ENCODE measurements at places on chromosomes 12 and 14.
A peak's percentile ranks its signal among the peaks of the same experiment; 100 is the strongest.

- DNase-seq: no peak
These were observed 32.0 kb downstream of the MYL2 start for GRCh38 chr12:110888256-110888991.

DNA sequence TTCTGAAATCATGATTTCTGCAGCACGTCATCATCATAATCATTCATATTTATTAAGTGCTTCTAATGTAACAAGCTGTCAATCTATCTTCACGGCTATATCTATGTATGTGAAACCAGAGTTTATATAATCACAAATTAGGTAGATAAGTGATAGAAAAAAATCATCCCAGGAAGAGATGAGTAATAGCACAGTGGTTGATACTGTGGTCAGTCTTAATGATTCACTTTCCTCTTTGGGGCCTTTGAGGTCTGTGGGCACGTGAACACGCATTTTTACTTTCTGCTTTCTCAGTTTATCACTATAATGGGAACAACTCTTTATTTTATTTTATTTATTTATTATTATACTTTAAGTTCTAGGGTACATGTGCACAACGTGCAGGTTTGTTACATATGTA, 265.9 kb upstream of the NOVA1 start:
- no peak for DNase-seq

GRCh38 chr14:54881761-54882401, 20.7 kb downstream of the GCH1 start:
- no peak for DNase-seq

DNA sequence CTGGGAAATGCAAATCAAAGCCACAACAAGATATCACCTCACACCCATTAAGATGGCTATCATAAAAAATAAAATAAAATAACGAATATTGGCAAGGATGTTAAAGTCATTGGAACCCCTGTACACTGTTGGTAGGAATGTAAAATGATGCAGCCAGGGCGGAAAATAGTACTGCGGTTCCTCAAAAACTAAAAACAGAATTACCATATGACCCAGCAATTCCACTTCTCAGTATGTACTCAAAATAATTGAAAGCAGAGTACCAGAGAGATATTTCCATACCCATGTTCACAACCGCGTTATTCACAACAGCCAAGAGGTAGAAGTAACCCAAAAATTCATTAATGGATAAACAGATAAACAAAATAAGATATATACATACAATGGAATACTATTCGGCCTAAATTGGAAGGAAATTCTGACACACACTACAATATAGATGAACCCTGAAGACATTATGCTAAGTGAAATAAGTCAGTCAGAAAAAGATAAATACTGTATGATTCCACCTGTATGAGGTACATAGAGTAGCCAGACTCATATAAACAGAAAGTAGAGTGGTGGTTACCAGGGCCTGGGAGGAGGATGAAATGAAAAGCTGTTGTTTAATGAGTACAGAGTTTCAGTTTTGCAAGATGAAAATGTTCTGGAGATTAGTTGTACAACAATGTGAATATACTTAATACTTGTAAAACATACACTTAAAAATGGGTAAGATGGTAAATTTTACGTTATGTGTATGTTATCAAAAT, 84.6 kb downstream of the TXNDC16 start:
- DNase-seq: no peak

DNA sequence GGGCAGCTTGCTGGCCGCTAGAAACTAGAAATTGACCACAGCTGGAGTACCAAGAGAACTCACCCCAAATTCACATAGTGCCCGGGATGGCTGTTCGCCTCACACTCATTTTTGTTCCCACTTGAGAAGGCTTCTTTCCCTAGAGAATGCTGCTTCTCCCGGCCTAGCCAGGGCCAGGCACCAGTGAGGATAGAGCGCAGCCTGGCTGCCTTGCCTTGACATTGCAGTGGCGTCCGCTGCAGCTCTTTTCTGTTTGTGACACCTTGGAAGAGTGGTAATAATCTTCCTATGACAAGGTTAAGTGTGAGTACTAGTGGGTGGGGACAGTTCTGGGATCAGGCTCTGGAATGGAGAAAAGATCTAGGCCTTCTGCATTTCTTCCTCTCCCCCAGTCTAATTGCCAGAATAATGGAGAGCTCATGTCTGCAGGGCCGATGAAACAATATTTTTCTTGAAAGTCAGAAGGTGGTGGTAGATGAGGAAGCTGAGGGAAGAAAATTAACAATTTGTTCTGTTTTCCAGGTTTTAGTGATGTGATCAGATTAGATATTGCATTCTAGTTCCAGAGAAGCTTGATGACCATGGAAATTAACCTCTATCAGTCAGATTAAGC, 3.7 kb downstream of the TMEM253 start:
- DNase-seq: peak; percentile 45

- DNase-seq: no peak
These were observed 26.9 kb downstream of the ZFC3H1 start for GRCh38 chr12:71636704-71637115.

DNA sequence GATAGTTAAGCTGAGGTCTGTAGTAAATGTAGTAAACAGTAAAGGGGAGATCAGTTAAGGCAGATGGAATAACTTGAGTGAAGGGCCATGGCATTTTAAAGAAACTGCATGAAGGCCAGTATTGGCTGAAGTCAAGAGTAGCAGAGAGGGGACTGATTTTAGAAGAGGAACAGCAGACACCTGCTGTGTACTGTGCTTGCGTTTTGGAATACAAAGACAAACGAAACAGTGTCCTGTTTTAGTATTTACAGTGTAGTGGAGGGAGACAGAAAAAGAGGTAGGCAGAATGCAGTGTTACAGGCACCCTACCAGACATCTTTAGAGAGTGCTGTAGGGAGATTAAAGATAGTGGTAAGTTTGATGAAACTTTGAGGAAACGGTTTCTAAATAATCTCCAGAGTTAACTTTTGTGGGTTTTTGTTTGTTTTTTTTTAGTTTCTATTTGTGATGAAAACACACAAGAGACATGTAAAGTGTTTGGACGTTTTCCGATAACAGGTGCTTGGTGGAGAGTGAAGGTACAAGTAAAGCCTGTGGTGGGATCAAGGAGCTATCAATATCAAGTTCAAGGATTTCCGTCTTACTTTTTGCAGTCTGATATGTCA, 2.1 kb downstream of the HELB start:
- DNase-seq: no peak

- no peak for DNase-seq
These were observed 79.2 kb downstream of the LLPH start for GRCh38 chr12:66051361-66051760.

DNA sequence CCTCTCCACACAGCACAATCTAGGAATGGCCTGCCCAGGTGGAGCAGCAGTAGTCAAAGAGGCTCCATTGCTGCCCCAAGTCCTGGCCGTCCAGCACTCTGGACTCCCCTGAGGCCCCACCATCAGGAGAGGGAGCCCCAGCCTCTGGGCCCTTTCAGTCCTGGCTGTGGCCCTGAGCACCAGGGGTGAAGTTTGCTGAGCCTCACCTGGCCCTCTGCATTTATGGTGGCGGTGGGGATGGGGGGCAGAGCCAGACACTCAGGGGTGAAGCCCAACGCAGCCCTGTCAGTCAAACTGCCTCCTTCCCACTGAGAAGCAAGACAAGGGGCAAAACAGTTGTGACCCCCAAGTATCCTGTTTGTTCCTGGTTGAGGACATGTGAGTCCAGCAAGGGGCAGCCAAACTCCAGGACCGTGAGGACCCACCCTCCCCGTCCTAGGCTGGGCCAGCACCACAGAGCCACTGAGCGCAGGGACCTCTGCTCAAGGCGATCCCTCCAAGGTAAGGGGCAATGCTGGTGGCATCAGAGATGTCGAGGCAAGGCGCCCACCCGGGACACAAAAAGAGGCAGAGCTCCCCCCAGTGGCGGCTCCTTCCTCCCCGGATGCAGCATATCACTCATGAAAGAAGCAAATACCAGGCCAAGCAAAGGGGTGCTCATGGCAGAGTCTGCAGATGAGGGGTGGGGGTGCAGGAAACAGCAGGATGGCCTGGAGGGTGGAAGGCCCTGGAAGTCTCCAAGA, 4.8 kb upstream of the AMN start:
- peak; percentile 35 for DNase-seq

GRCh38 chr14:82239223-82239622, 705.6 kb upstream of the SEL1L start:
- no peak for DNase-seq

DNA sequence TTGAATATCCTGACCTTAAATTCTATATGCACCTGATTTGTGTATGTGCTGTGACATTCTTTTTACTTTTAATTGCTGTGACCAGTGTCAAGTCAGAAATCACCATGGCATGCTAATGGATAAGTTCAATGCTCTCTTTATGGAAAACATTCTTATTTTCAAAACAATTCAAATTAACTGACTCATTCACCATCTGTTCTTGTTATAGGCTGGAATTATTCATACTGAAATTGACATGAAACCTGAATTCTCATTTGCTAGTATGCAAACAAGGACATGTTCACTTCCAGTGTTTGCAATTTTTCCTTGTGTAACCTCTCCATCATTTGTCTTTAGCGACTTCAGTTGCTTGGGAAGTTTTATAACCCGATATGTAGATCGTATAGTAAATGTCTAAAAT, at the start of gene TAS2R30:
TSS of gene TAS2R30 (minus strand) at position 340 of the 400 bp plus-strand sequence. CDS start 400 bp downstream, outside the sequence.
- DNase-seq: no peak

GRCh38 chr14:94472842-94473241, 3.2 kb downstream of the SERPINA9 start:
- DNase-seq: no peak

DNA sequence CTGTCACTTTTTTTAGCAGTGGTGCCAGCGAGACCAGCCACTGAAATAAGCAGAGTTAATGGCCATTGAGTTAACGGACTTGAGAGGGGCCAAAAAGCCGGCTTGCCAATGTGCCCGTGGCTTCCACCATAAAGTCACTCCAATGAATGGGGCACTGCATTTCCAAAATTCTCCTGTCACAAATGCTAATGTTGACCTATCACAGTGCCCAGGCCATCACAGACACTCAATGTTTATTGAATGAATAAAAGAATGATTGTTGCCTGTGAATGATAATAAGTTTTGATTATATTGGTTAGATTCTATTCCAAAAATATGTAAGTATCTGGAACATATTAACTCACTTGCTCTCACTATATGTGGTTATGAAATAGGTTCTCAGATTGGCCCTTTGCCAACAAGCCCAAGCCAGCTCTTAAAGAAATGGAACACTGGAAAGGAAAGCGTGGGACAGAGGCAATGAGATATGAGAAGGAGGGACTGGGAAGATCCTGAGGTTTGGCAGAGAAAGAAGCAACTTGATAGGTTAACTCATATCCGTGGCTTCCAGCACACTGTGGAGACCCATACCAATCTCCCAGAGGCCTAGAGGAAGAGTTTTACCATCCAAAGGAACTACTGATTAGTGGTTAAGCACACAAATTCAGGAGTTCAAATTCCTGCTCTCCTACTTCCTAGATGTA, 108.7 kb downstream of the BTG1 start:
- DNase-seq: no peak

GRCh38 chr14:102848830-102849525, 71.7 kb downstream of the TRAF3 start:
- no peak for DNase-seq

DNA sequence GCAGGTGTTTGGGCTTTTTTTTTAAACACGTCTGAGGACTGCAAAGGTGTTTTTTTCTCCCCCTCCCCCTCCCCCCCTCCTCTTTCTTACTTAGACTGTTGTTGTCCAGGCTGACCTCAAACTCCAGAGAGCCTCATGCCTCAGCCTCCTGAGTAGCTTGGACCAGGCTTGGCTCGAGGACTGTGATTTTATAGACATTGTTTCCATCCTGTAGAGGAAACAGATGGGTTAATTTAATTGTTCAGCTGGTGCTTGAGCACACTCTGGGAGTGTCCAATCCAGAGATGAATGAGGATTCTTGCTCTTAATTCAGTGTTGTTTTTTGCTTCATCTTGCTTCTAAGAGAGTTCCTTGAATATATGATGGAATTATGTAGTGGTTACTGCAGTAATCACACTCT, 42.1 kb downstream of the RASSF3 start:
- no peak for DNase-seq

DNA sequence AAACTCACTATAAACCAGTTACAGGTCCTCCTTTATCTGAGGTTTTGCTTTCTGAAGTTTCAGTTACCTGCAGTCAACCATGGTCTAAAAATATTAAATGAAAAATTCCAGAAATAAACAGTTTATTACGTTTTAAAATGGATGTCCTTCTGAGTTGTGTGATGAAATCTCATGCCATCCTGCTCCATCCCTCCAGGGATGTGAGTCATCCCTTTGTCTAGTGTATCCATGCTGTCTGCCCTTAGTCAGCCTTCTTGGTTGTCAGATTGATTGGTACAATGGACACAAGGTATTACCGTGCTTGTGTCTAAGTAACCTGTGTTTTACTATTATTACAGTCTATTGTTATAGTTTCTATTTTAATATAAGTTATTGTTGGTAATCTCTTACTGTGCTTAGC, 328.3 kb downstream of the APAF1 start:
- DNase-seq: no peak

DNA sequence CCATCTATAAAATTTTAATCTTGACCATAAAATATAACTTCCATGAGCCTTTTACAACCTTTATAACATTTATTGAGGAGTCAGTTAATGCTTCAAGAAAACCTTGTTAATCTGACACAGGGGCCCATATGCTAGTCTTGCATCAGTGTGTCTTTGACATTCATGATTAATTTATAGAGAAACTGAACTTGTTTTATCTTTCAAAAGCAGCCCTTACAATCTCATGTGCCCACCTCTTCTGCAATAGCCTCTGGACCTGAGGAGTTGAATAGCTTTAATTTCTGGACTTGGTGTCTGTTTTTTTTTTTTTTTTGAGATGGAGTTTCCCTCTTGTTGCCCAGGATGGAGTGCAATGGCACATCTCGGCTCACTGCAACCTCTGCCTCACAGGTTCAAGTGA, 8.6 kb upstream of the LPCAT3 start:
- no peak for DNase-seq

DNA sequence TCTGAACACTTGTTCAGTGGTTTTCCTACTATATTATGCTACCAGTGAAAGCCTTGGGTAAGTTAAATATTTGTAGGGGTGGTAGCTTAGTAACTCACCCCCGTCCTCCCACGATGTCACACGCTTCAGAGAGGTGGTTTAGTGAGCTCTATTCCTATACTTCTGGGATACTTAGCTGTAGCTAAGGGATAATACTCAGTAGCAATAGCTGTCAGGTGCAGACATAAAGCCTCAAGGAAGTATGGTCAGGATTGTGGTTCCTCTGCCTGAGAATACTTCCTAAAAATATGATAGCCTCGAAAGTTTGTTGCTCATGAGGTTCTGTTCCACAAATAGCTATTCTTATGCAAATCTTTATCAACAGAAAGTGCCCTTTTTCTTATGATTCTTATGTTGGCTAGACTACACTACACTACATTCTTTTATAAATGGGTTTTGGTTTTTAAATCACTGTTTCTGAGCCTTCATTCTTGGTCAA, 11.9 kb downstream of the DLST start:
- DNase-seq: no peak

GRCh38 chr14:77579065-77579464, 37.4 kb downstream of the SPTLC2 start:
- no peak for DNase-seq

DNA sequence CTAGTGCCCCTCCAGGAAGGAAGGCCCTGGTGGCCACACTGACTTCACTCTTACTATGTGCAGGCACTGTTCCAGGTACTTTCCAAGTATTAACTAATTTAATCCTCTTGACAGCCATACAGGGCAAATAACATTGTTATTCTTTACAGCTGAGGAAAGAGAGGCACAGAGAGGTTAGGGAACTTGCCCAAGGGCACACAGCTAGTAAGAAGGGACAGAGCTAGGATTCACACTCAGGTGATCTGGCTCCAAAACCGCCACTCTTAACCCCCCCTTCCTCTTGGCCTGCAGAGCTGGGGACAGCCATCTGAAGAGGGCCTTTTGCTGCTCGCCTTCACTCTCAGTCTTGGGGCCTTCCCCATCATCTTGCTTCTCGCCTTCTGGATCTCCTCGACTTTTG, 4.0 kb downstream of the JDP2 start:
- no peak for DNase-seq

- no peak for DNase-seq
These were observed 7.7 kb downstream of the GATC start for GRCh38 chr12:120453977-120454376.
